ENCODE measurements at places on chromosomes 1 and 21.

GRCh38 chr1:1081311-1082238 lies 7.5 kb upstream of the RNF223 start:
- DNase-seq = no peak

DNA sequence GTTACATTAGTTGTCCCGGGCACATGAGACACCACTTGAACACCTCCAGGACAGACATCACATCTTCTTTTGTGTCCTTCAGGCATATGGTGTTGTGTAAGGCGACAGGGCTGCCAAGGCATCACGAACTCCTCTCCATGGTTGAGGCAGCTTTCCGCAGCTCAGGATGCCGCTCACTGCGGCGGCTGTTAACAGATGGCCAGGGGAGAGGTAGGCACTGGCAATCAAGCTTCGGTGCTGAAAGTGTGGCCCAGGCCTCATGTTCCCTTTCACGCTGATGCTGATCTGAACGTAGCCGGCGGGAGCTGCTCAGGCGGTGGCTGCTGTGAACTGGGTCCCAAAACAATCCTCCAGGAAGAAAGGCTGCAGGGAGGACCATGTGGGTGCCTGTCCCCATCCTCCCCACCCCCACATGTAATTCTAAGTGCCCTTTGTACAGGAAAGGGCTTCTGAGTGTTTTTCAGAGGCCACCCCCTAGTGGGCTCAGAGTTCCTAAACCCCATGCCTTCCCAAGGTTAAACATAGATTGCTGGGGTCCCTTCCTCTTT lies 287.1 kb upstream of the AJAP1 start:
- DNase-seq = no peak

GRCh38 chr1:36133484-36133883 lies 8.5 kb upstream of the COL8A2 start:
- DNase-seq = no peak

DNA sequence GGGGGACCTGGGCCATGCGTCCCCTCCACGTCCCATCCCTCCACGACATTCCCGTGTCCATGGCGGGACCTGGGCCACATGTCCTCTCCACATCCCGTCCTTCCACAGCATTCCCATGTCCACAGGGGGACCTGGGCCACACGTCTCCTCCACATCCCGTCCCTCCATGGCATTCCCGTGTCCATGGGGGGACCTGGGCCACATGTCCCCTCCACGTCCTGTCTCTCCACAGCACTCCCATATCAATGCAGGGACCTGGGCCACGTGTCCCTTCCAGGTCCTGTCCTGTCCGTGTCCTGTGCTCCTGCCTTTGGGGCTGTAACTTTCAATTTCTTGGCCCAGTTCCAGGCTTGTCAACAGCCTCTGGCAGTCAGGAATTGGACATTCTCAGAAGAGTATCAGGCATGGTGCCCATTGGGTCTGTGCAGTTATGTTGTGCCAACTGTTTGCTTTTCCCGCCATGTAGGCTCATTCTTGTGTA lies 47.1 kb downstream of the WNT9A start:
- DNase-seq = no peak

Data from CD4-positive, alpha-beta T cell (primary cell).